ENCODE measurements at places on chromosomes 12 and 14.

DNA sequence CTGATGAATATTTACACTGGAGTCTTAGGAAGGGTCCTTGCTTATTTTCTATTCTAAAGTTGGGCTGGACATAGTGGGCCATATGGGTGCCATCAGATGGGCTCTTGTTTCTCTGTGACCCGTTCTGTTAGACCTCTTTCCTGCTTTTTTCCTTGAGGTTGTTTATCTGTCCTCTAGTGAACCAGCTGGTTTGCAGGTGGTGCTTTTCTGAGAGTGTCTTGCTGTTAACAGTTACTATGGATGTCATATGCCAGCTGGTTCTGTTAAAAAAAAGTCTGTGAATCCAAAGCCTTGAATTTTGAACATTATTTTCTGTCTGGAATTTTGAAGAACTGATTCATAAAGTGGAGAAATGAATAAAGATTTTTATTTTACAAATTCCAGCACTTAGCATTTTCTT lies 29.2 kb downstream of the ZC3H14 start:
- no peak for DNase-seq

DNA sequence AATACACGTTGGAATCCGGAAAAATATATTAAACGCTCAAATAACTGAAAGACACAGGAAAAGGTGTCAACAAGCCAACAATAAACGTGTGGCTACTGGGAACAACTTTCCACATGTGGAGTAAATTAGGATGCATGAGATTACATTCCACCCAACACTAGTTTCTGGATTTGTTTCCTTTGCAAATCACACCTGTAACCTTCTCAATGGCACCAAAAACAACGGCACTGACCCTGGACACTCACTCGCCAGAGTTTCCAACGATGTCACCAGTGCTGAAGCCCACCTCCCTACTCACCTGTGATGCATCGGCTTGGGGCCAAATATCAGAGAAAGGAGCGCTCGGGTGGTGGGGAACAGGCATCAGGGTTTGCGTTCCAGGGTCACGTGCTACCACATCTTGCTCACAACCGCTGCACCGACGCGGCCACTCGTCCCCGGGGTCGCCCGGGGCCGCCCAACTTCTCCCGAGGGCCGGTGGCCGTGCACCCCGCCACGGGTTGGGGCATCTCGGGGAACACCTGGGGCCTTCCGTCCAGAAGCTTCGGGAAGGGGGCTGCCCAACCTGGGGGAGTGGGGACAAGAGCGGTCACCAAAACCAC lies 629 bp downstream of the PRDM4 start:
- no peak for DNase-seq

GRCh38 chr14:69710378-69710777 lies 56.6 kb upstream of the SRSF5 start:
- no peak for DNase-seq

DNA sequence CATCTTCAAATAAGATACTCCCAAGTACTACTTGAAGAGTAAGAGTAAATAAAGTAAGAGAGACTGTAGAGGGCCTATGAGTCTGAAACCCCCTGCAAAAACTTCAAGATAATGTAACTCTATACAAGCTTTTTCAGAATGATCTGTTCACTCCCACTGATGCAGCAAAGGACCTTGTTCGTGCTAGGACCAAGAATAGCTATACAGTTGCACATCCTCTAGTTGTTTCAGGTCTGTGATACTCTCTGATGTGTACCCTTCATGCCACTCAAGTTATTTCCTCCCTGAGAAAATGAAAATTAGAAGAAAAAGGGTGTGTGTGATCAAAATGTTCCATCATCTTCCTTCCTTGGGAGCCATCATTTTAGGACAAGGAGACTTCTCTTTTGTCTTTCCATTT lies 204.4 kb downstream of the ALX1 start:
- DNase-seq, result no peak

DNA sequence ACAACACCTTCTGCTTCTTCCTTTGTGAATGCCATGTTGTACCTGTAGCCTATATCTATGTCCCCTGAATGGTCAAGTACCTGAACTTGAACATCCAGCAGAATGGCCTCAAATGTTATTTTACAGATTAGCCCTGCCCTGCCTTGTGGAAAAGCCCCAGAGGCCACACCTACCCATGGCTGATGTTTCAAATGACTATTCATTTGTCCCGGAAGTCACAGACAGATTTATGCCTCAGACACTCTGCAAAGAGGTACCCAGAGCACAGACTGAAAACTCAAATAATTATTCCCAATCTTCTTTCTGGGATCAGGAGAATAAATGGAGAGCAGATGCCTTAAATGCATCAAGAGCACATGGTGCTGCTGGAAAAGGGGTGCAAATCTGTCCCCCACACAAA lies 13.0 kb upstream of the DPF3 start:
- DNase-seq, result no peak

GRCh38 chr12:85663631-85664030 lies 172.6 kb downstream of the RASSF9 start:
- no peak for DNase-seq

DNA sequence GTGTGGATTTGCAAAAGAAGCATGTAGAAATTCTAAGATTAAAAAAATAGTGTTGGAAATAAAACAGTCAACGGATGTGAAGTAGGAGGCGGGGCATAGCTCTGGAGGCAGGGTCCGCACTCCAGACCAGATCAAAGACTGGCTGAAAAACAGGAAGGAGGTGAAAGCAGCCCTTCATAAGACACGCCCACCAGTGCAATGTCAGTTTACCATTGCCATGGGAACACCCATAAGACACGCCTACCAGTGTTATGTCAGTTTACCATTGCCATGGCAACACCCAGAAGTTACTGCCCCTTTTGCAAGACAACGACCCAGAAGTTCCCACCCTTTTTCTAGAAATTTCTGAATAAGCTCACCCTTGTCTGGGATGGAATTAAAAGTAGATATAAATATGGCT lies 87.1 kb downstream of the FZD10 start:
- no peak for DNase-seq

GRCh38 chr14:36028218-36028617 lies 148.3 kb downstream of the PTCSC3 start:
- no peak for DNase-seq

GRCh38 chr12:106893451-106893850 lies 62.3 kb upstream of the TMEM263 start:
- no peak for DNase-seq
